ENCODE measurements at places on chromosomes 6 and 20.

DNA sequence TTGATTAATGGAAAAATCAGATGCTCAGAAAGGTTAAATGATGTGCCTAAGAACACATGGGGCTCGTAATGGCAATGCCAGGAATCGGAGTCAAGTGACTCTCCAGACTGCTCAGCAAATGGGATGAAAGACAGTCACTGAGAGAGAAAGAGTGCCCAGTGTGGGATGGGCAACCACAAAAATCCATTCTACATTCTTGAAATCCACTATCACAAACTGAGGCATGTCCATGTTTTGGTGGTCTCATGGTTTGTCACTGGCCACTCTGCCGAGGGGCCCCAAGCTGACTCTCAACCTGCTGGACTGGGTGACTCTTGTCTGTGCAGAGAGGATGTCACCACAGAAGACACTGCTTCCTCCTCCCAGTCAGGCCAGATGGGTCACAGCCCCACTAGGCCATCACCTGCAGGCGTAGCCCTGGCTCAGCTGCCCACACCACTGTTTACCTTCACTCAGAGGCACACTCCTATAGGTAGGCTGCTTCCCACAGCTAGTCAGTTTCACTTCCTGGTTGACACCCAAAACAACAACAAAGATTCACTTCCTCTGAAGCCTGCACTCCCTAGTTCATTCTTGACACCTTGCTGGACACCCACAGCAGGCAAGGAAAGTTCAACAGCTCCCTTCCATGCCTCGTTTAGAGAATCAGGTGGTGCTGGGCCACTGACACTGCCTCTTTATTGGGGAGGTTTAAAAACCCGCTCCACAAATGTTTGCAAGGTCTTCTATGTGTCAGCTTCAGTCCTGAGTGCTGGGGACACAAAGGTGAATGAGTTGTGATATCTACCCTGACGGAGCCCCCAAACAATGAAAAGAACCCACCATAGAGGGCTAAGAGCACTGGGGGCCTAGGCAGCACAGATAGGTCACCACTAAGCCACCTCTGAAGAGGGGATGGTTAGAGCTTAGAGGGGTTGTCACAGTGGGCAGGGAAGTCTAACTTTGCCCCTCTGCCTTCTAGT is 21.7 kb downstream of the MAP1LC3A start:
- no peak for DNase-seq

- DNase-seq = no peak
These were observed 11.9 kb upstream of the TMEM170B start for GRCh38 chr6:11525468-11526155.

DNA sequence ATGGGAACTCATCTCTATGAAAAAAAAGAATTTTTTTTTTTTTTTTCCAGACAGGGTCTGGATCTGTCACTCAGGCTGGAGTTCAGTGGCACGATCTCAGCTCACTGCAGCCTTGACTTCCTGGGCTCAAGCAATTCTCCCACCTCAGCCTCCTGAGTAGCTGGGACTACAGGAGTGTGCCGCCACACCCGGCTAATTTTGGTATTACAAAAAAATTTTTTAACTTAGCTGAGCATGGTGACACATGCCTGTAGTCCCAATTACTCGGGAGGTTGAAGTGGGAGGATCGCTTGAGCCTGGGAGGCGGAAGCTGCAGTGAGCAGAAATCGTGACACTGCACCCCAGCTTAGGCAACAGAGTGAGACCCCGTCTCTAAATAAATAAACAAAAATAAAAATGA is 7.5 kb downstream of the DEF6 start:
- no peak for DNase-seq

DNA sequence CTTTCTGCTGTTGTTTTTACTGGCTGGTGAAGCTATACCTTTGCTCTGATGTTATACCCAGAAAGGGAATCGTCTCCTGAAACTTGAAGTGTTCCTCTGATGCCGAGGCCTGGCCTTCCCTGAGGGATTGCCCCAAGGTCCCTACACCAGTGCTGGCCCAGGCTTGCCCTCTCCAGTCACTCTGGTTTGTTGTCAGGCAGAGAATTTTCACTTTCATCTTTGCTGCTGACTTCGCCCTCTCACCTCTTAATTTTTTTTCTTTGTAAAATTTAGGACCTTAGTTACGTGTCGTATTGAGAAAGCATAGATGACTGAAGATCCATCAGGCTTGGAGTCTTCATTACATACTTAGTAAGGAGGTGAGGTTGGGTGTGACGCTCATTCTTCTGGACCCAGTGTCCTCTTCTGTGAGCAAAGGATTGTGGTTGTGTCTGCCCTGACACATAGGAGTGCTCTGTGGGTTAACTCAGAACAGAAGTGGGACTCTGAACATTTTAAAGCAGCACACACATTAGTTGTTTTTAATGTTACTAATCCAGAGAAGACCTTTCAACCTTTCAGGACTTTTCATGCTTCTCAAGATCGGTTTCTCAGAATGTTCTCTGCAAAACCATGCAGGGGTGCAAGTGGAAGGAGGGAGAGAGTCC is 45.4 kb downstream of the TULP4 start:
- no peak for DNase-seq

GRCh38 chr20:58587467-58587866 is 63.6 kb upstream of the STX16 start:
- no peak for DNase-seq

DNA sequence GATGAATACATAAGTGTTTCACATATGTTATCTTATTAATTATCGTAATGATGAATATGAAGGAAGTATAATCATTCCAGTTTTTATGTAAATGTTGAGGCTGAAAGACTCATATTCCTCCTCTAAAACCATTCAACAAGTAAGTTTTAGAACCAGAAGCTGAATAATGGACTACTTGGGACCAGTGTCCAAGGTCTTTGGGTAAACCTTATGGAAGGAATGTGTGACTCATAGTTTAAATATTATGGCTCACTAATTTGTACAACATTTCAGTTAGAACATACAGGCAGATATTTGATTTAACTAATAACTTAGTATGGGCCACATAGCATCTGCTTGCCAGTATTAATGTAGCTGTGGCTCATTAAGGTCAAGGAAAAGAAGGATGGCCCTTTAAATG is 209.6 kb downstream of the TFAP2B start:
- DNase-seq = no peak

GRCh38 chr6:3210024-3210610 is 17.3 kb downstream of the TUBB2B start:
- no peak for DNase-seq

DNA sequence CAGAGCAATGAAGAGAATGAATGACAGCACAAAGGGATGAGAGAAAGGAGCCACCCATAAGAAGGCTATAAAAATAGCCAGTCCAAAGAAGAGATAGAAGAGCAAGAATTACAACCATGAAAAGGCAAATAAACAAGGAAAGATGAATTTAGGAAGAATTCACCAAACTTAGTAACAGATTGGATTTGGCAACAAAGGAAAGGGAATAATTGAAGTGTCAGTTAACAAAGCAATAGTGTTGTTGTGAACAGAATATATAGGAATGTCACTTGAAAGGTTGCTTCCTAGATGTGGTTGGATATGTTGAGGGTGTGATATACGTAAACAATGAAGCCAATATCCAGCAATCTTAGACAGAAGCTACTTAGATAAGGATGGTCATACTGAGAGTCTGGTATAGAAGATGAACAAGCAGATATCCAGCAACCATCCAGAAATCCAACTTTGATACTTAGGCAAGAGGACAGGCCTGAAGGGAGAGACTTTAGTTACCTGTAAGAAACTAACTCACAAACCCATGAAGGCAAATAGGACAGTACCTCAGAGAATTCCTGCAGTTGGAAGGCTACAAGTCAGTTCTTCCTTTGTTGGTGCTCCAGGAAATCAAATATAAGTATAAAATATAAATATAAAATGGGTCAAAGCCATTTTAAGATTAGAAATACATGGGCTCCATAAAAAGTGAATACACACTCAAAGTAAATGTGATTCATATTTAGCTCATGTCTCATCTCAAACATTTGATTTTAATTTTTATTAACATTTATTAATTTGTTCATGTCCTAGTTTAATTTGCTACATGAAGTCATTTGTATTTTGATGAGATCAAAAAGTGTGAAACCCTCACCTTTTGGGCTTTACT is 106.5 kb downstream of the HFE start:
- no peak for DNase-seq

DNA sequence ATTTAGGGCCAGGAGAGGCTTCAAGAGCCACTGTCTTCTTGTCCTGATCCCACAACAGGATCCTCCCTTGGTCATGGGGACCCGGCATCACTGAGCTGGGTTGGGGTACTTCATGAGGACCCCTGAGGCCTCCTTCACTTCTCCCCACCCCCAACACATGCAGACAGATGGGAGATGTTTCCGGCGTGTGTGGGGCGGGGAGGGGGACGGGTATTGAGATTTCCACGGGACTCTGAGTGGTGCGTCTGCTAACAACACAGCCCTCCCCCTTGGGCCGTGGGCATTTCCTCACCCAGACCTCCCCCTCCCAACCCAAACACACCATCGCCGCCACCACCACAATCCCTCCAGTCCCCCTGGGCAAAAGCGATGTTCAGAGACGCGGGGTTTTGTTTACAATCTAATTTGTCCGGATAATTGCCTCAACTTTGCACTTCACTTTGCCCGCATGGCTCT is 906 bp upstream of the FOXP4 start:
- DNase-seq = no peak

DNA sequence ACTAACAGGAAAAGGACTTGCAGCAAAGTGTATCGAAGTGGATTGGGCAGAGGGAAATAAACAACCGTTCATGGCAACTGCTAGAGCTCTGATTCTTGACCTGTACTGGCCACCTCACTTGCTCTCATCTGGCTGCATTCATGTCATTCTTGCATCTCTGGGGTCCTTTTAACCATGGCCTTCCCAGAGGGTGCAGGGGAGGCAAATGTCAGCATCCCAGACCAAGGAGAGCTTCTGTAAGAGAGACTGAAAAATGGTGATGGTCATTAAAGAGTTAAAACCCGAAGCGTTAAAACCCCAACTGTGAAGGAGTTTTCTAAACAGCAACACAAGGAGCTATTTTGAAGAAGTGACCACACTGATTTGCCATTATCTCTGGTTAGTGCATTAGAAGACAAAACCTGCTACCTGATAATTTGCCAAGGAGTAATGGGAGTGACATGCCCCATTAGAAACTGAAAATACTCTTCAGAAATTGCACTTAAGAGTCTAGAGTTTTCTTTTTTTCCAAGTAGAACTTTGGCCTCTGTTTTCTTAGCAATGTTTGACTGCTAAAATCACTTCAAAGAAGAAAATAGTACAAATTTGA is 62.4 kb downstream of the APCDD1L start:
- no peak for DNase-seq

DNA sequence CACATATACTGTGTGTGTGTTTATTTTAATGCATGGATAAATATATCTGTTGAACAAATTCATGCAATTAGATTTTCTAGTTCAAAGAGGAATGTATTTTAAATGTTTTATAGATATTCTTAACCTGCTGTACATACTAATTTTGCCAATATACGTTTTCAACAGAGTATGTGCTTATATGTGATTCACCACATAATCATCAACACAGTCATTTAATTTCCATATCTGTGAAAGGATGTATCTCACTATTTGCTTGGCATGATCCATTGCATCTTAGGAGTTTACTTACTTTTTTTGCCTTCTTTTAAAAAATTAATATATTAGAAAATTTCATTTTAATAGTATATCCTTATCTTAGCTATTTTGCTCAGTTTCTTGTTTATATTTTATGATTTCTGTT is 902.3 kb upstream of the CITED2 start:
- DNase-seq = no peak

GRCh38 chr6:79841577-79842375 is 105.6 kb downstream of the ELOVL4 start:
- DNase-seq = no peak

DNA sequence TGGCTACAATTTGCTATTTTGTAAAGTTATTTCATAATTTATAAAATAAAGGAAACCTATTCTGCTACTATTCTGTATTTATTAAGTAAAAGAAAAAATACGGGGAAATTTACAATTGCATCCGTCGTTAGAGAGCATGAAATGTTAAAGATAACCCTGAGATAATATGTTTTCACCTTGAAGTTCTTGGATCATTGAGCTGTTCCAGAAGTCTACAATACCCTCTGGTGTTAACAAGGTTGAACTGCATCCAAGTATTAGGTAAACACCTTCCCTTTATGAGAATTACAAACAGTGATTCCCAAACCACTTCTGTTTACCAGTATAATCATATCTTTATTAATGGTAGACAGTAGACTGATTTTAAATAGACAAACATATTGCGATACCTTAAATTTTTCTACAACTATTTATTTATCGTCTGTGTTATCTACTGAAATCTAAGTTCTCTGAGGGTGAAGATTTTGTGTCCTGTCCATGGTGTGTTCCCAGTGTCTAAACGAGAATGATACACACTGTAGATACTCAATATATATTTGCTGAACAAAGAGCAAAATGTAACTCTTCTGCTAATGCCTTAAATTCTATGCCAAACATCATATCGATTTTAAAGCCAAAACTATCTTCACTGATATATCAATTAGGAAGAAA is 28.2 kb downstream of the TBC1D32 start:
- DNase-seq = no peak

DNA sequence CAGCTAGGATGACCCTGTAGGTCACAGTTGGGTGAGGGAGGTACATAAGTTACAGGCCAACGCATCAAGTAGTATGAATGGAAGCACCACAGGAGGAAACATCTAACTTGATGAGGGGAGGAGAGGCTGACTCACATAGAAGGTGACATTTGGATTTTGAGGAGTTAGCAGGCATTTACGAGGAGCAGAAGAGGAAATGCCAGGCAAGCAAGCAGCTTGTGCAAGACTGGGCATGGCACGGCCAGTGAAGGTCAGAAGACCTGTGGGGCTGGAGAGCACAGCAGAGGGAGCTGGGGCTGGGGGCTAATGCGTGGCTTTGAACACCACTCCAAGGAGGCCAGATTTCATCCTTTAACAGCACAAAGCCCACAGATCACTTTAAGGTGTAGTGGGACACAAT is 37.8 kb downstream of the MUC22 start:
- no peak for DNase-seq

- DNase-seq = no peak
These were observed 242.4 kb upstream of the STXBP5 start for GRCh38 chr6:146961831-146962230.

- no peak for DNase-seq
These were observed 95.0 kb downstream of the AK9 start for GRCh38 chr6:109595998-109596397.

DNA sequence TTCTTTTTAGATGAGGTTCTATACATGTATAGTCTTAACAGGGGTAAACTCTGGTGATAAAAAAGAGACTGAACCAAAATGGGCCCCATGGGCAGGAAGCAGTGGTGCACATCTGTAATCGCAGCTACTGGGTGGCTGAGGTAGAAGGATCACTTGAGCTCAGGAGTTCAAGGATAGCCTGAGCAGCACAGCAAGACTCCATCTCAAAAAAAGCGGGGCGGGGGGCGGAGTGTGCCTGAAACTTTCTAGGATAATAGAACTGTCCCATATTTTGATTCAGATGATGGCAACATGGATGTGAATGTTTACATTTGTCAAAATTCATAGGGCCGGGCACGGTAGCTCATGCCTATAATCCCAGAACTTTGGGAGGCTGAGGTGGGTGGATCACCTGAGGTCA is 48.8 kb upstream of the TAF8 start:
- no peak for DNase-seq

DNA sequence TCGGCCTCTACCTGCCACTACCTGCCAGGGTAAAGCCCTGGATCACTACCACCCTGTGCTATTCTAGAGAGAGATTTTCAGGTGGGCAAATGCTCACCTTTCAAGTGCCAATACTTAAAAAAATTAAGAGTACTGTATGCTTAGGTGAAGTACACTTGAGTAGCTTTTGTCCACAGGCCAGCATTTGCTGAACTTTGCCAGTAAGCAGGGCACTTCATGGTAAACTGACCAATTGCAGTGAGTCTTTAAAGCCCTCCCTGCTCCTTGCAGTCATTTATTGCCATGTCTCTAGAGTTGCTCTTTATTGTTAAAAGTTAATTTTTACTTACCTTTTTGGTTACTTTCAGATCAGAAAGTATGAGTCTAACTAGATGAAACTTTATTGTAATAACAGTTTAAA is 58.5 kb downstream of the PLAGL1 start:
- DNase-seq = no peak

Measured in effector CD8-positive, alpha-beta T cell (primary cell).